ENCODE measurements at places on chromosomes 2 and 18.

DNA sequence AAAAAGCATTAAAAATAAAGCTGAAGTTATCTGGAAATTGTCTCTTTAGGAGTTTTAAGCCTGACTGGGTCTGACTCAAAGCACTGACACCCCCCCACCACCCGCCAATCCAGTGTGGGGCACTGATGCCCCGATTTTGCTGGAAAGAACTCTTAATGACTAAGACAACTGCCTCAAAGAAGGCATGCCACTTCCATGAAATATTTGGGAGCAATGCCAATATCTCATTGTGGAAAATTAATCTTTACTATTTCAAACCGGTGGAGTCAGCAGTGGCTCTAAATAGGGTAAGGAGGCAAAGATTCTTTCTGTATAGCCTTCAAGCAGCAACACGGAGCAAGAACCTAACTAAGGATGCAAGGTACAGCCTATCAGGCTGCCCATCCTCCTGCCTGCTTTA is 4.5 kb downstream of the FKBP7 start:
- no peak for DNase-seq

DNA sequence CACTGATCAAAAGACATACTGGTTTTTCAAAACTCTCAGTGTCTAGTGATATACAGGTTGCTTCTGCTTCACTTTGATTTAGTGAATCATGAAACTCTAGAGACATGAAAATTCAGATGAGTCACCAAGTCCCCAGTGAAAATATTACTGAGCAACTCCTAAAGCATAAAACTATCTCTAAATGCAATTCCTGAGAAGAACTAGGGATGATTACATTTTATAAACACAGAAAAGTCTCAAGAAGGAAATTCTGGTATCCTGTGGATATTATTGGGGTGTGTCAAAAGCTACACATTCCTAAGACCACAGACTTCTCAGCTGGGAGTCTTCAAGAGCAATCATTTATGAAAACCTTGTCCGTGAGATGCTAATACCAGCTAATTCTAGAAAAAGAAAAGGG is 9.7 kb downstream of the LRRTM4 start:
- DNase-seq: no peak

- DNase-seq: no peak
Observed at GRCh38 chr2:237603718-237604362, 13.3 kb upstream of the RAB17 start.

- no peak for DNase-seq
Observed at GRCh38 chr2:111659361-111660333, 224.3 kb downstream of the ANAPC1 start.

- no peak for DNase-seq
Observed at GRCh38 chr18:31154181-31154580, 8.5 kb downstream of the DSC1 start.

- no peak for DNase-seq
Observed at GRCh38 chr2:54577035-54577434, 120.9 kb downstream of the SPTBN1 start.

GRCh38 chr2:49940626-49941025 is 786.3 kb upstream of the FSHR start:
- no peak for DNase-seq

- DNase-seq: no peak
Observed at GRCh38 chr2:103739186-103739585, 977.4 kb downstream of the TMEM182 start.

DNA sequence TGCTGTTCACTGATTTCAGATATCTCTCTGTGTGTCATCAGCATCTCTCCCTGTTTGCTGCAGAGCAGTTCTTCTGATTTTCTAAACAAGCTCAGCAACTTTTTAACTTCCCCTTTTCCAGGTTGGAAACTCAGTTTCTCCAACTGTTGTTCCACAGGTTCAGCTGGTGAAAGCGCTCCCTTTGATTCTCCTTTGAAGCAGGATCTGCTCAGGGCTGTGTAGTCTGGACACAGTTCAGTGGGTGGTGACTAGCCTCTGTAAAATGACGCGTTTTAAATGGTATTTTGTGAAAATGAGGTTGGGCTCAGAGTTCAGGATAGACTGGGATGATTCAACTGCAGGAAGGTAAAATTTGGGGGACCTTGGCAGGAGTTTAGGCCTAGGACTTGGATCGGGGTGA is 106.3 kb downstream of the TRIM43 start:
- DNase-seq: no peak

GRCh38 chr2:159226059-159226461 is 60.4 kb downstream of the WDSUB1 start:
- no peak for DNase-seq

DNA sequence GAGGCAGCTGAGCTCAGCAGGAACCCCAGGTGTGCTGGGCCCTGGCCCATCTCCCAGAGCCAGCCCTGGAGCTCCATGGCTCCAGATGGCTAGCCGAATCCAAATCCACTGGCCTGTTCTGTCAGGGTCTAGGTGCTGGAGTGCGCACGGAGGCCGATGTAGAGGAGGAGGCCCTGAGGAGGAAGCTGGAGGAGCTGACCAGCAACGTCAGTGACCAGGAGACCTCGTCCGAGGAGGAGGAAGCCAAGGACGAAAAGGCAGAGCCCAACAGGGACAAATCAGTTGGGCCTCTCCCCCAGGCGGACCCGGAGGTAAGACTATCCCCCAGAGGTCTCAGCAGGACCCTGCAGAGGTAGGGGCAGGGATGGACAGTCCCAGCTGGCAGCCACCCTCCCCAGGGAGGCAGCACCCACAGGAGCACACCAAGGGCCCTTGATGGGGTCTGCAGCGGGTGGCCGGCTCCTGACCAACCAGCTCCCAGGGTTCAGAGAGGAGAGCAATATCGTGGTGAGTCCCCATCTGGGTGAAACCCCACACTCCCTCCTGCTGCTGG is 26.1 kb upstream of the PRLH start:
- no peak for DNase-seq

DNA sequence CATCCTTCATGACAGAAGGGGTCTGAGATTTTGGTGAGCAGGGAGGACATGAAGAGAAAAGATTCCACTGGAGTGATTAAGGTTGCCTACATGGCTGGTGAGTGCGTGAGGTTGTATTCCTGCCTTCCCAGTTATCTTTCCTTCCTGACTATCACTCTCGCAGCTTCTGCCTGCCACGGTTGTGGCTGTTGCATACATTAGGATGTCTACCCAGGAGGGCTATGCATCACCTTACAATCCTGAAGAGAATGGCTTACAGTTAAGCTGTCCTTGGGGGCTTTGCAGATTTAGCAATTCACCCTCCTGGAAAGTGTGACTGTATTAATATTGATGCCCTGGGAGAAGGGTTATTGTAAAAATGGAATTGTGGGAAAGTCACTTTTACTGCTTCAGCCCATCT is 571.0 kb downstream of the TSN start:
- no peak for DNase-seq
